ENCODE measurements at places on chromosomes 5 and 9.
A peak's percentile ranks its signal among the peaks of the same experiment; 100 is the strongest.

- no peak for DNase-seq
These were observed 30.1 kb downstream of the PPARGC1B start for GRCh38 chr5:149759986-149760853.

DNA sequence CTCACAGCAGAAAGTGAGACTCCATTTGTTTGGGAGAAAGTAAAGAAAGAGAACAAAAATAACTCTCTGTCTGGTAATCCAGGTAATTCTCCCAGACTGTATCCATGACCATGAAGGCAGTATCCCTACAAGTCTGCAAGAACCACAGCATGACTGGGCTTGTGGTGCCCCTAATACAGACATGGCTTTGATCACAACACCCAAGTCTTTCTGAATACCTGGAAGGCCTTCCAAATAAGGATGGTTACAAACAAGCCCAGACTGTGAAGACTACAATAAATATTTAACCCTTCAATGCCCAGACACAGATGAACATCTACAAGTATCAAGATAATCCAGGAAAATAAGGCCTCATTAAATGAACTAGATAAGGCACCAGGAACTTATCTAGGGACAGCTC is 481.1 kb upstream of the RORB start:
- no peak for DNase-seq

DNA sequence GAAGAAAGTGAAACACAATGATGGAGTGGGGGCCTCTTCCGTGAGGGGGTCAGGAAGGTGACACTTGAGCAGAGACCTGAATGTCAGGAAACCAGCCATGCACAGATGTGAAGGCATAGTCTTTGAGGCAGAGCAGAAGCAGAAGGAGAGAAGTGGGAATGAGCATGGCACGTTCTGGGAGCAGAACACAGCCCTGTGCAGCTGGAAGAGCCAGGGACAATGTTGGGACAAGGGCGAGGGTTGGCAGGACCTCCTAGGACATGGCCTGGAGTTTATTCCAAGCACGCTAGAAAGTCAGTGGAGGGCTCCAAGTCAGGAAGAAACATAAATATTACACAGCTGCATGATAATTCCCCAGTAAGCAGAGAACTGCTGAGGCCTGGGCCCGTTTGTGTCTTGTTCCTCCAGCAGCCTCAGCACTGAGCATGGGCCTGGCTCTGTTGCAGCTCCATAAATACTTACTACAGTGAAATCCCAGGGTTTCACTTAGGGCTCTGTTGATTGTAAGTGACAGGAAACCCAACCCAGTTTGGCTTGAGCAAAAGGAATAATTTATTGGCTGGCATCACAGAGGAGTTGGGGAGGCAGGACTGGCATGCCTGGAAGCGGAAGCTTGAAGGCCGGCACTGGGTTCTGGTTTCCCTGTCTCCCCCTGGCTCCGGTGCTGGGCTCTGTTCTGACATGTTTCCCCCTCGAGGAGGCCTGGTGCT is 66.2 kb downstream of the MVB12B start:
- no peak for DNase-seq

DNA sequence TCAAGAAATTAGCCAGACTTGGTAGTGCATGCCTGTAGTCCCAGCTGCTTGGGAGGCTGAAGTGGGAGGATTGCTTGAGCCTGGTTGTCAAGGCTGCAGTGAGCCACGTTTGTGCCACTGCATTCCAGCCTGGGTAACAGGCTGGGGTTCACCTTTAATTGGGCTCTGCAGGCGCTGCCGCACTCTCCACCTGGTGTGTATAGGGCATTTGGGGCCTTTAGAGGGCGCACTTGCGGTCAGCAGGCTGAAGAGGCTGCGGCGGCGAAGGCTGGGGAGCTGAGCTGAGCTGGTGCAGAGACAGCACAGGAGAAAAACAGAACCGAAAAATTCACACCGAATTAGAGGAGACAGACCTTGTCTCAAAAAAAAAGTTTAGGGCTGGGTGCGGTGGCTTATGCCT is 31.2 kb downstream of the CDK7 start:
- DNase-seq = peak; percentile 57

- DNase-seq = no peak
These were observed 331.5 kb downstream of the MAN2A1 start for GRCh38 chr5:110021251-110021650.

- DNase-seq = peak; percentile 91
These were observed 101.3 kb downstream of the RASEF start for GRCh38 chr9:82961504-82962125.

GRCh38 chr5:135426102-135427082 is 20.8 kb downstream of the DCANP1 start:
- DNase-seq = no peak

DNA sequence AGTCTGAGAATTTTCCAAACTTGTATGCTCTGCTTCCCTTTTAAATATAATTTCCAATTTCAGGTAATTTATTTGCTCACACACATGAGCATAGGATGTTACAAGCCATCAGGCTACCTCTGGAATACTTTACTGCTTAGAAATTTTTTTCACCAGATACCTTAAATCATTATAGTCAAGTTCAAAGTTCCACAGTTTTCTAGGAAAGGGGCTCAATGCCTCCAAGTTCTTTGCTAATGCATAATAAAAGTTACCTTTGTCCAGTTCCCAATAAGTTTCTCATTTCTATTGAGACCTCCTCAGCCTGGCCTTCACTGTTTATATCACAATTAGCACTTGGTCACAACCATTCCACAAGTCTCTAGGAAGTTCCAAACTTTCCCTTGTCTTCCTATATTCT is 16.2 kb upstream of the UGT3A1 start:
- no peak for DNase-seq

DNA sequence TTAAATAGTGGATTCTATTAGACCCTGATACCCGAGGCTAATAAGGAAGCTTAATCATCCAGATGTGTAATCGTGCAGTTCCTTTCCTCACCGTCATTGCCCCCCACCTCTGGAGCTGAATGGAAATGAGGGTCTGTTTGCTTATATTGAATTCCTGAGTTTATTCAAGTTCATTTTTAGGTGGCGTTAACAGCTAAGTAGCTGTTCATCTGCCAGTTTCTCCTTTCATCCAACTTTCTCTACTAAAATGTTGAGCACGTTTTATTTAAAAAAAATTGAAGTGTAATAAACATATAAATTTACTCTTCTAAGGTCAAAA is 291.0 kb downstream of the DOCK8 start:
- no peak for DNase-seq

DNA sequence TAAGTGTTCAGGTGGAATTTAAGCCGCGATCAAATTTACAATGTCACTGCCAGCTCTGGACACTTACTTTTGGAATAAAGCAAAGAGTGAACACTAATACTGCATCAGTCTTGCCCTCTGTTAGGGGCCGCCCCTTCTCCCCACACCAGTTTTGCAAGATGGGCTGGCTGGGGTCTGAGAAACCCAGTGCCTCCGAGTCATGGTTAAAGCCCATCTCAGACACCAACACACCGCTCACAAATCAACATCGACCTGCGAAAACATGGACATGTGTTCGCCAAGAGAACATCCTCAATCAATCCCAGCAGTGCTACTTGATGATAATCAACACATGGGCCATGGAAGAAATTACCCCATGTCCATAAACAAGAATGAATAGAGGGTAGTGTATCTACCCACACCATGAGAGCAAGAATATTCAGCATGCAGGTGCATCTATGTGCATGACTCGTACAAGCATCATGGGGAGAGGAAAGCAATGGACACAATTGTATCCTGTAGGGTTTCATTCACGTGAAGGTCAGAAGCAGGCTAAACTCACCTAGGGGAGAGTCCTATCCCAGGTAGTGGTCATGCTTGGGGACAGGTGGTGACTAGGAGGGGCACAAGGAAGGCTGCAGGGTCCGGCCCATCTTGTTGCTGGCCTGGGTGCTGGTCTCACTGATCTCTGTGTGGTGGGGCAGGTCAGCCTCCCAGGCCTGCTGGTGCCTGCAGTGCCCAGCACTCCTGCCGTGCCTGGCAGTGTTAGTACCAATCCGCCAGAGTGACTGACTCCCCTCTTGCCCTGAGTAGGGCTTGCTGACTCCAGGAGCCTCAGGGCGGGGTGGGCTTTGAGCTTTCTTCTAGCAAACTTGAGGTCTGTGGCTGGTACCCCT is 5.0 kb downstream of the S1PR3 start:
- no peak for DNase-seq

- DNase-seq = no peak
These were observed 30.5 kb upstream of the UBAP2 start for GRCh38 chr9:34079181-34079580.

DNA sequence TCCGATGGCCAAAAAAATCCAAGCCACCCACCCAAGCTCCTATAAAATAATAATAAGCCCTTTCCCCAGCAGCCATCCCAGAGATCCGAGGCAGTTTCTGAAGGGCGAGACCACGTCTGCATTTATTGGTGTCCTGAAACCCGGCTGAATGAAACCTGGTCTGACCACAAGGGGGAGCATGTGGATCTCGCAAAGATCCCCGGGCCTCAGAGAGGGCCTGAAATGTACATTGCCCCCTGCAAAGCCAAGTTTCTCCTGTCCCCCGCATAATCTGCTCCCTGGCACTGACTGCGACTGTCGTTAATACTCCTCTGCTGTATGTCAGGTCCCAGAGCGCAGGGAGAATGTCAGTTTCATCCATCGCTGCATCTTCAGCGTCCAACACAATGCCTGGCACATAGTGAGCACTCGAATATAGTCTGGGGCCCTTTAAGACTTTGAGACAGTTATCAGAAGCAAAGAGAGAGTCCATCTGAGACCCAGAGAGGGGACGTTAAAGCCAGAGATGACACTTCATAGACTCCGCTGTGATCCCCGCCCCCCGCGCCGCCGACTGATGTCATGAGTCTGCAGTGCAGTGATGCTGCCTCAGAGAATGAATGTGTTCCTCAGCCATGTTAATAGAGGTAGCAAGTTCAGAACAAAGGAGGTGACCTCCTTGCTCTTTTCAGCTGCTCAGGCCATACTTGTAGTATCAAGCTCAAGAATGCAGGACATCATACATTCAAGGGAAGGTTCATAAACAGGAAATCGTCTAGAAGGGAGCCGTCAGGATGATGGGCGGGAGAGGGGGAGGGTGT is 74.5 kb upstream of the BARHL1 start:
- peak; percentile 27 for DNase-seq

DNA sequence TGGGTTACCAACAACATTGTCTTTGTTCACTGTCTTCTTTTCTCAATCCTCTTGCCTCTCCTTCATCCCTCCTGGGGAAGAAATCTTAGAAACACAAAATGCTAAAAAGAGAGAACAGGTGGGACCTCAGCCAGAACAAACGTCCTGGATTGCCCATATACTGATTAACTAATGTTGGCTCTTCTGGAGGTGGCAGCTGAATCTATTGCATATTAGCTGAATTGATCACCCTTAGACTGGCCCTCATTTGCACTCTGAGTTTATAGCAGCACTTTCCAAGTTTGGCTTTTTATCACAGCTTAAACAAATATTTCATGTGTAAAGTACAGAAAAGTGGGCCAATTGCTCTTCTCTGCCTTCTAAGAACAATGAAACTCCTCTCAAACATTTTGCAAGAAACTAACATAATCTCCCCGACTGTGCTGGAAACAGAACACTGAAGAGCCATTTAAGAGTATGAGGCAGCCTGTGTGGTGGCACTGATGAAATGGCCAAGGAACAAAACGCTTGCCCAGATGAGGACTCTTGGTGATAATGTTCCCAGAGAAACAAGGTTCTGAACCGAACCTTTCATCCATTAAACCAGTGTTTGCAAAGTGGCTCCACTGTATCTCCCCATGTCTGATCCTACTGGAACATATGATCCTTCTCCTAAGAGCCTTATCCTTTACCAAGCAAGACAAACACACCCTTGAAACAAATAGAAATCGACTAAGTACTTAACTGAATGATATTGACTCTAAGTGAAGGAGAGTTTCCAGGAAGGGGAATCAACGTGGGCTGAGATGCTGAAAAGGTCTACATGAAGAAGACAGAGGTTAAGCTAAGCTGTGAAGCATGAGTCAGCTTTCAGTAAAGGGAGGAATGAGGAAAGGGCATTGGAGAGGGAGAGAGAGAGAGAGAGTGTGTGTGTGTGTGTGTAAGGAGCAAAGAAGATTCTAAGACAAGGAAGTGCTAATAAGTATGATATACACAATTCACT is 83.2 kb upstream of the LIFR start:
- no peak for DNase-seq

GRCh38 chr9:89555451-89556375 is 49.1 kb upstream of the GADD45G start:
- no peak for DNase-seq

GRCh38 chr5:27129926-27130325 is 91.5 kb upstream of the CDH9 start:
- no peak for DNase-seq

GRCh38 chr9:93096131-93096802 is at the start of gene CARD19:
Gene CARD19 (plus strand): TSS chr9:93096217. CDS start chr9:93096346, 129 bp downstream.
- no peak for DNase-seq

DNA sequence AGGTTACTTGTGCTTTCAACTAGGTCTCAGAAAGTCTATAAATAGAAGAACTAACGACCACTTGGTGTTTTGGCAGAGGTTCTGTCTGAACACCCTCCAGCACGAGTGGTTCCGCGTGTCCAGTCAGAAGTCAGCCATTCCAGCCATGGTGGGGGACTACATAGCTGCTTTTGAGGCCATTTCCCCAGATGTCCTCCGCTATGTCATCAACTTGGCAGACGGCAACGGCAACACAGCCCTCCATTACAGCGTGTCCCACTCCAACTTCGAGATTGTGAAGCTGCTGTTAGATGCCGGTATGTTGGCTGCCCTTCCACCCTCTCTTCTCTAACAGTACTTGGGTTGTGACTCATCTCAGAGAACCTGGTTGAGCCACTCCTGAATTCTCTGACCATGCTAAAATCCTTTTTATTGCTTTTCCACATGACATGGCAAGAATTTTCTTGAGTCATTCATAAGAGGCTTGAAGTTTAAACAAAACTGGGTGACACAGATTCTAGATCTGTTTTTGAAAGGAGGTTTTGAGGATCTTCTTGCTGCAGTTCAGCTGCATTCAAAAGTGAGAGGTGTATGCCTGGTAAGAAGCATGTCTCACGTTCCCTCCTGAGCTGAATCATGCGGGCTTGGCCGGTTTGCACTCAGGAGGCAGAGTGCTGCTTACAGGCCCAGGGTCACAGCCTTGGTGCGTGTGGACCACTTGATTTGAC is 103.1 kb upstream of the DMRT1 start:
- DNase-seq = no peak

- no peak for DNase-seq
These were observed 87.9 kb downstream of the CEMIP2 start for GRCh38 chr9:71680189-71680980.

DNA sequence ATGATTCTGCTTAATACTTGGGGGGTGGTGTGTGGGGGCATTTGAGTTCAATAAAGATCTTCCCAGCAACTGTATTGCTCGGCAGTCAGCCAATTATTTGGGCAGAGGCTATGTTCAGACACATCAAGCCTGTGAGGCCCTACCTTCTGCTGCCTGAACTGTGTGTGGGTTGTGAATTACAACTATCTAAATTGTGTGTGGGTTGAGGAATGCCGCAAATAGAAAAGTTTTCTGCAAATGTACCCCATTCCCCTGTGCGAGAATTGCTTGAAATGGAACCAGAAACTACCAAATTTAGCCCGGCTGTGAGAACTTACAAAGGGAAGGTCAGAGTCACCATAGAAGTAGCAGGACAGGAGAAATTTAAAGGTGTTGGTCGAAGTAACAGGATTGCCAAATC is 360.0 kb upstream of the PIK3R1 start:
- no peak for DNase-seq

All from iPS DF 6.9 (cell line).